NCI-H345 (cell line): ENCODE measurements at places on chromosomes 16 and 17.

DNA sequence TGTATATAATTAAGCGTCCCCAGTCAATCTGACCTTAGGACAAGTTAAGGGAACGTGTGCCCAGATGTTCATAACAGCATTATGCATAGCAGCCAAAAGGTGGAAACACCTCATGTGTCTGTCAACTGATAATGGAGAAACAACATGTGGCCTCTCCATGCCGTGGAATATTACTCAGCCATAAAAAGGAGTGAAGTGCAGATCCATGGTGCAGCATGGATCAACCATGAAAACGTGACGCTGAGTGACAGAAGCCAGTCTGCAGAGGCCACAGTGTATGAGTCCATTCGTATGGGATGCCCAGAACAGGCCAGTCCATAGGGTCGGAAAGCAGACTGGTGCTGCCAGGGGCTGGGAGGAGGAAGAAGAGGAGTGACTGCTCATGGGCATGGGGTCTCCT is 161.0 kb upstream of the CIBAR2 start:
- no peak for DNase-seq

GRCh38 chr17:67198131-67198530 is 46.9 kb downstream of the HELZ start:
- no peak for DNase-seq

- DNase-seq, result no peak
These were observed 10.1 kb upstream of the MRPL38 start for GRCh38 chr17:75914643-75915267.

DNA sequence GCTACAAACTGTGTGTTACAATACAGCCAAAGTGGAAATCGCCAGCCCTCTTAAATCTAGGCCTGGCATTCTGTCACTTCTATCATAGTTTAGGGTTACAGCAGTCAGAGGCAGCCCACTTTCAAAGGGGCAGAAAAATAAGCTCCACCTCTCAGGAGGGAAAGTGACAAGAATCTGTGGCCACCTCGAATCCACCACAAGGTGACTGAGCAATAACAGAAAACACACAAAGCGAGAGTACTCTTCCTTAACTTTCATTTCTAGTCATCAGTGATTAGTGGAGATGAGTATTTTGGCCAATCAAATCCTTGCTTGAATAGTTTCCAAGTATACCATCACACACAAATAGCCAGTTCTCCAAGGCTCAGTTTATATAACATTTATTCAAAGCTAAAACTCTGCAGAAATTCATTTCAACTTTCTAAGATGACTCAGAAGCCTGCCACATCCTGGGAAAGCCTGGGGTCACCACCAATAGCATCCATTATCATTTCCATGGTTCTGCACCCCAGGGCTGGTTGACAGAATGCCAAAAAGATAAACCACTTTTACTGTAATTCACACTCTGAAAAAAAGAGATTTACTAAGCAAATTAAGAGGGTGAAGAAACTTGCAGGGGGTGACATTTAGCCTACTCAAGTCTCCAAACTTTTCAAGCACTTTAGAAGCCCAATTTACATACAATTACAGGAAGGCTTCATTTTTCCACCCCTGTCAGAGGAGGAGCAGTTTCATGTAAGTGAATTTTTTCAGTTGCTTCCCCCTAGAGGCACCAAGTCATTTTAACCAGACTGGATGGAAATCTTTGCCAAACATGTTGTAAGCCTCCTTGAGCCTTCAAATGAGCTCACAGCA is 66.8 kb downstream of the SALL1 start:
- DNase-seq, result no peak

GRCh38 chr17:4850246-4850645 is 17.1 kb downstream of the MINK1 start:
- DNase-seq, result no peak

DNA sequence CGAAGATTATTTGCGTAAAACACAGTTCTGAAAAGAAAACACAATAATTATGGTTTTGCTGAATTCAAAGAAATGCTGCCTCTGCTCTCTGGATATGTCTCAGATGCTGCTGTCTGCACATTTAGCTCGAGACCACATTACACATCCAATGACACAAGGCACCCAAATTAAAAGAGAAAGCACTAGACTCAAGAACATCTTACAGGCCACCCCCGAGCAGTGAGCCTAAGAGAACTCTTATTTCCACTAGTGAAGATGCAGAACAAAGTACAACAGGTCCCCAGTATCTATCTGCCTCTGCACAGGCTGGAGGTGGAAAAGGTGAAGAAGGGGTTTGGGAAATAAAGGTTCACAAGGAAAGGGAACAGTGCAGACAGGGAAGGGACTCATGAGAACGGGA is 33.5 kb downstream of the GRB2 start:
- DNase-seq, result no peak

GRCh38 chr17:69228018-69228417 is 606 bp downstream of the ABCA10 start:
- no peak for DNase-seq
